ENCODE measurements at places on chromosomes 2 and 18. TPM values are rescaled to one million over a fixed set of nuclear protein-coding genes. Genes with fewer than 3 reads are reported as not detected.

DNA sequence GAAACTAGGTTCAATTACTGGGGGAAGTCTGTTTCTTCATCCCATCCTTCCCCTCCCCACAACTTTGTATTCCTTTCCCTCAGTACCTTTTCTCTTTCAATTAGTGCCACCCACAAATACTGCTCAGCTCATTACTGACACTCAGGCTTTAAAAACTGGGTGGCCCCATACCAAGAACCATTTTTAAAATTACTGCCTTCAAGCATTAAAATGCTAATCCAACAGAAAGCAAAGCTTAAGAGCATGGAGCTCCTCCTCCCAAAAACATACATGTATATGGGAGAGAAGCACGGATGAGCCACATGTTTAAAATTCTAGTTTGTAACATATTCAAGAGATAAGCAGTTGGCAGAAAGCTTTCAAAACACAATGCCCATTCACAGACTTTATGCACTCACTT, 44.0 kb downstream of the IRS1 start:
- peaks cover 2% of the 10 kb centered on the region for H3K36me3 ChIP-seq
- no peak overlapping the region for H3K4me3 ChIP-seq
- no peaks in the 10 kb centered on the region for H3K27me3 ChIP-seq
- no peak for DNase-seq

- DNase-seq = no peak
- H3K4me1 ChIP-seq = no peaks in the 10 kb centered on the region
- H3K36me3 ChIP-seq = peaks cover 16% of the 10 kb centered on the region
- H3K27ac ChIP-seq = peak overlapping the region; percentile 29
Measured at GRCh38 chr18:76953583-76954233, 131.4 kb downstream of the ZNF236 start.

GRCh38 chr2:180907731-180908130, 72.7 kb upstream of the UBE2E3 start:
- no peak overlapping the region for H3K4me3 ChIP-seq
- H3K4me1 ChIP-seq = no peaks in the 10 kb centered on the region
- no peak for DNase-seq
- no peaks in the 10 kb centered on the region for H3K27me3 ChIP-seq
- no peaks in the 10 kb centered on the region for H3K36me3 ChIP-seq

- H3K36me3 ChIP-seq = no peaks in the 10 kb centered on the region
- H3K27ac ChIP-seq = no peak overlapping the region
- no peak for DNase-seq
- no peaks in the 10 kb centered on the region for H3K4me1 ChIP-seq
Measured at GRCh38 chr2:206859330-206859739, 80.0 kb upstream of the CPO start.

DNA sequence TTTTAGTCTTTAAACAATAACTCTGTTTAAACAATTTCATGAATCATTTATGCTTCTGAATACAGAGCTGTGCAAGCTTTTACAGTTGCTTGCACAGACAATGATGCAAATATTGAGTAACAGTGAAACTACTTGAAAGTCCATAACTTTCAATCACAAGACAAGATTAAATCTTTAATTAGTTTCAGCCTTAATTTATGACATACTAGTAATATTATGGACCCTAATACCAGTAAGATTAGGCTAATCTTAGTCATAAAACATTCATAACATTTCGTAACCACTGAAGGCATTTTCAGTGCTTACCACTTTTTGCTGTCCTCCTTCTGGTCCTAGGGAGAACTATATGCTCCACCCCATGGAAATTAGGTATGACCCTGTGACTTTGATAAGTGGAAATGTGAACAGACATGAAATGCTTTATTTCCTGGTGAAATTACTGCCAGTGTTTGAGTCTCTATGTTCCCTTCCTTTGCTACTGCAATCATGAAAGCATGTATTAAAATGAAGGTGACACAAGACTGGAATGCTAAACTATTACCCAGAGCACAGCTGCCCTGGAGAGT, 1.8 kb upstream of the COBLL1 start:
- H3K27me3 ChIP-seq = no peaks in the 10 kb centered on the region
- H3K4me1 ChIP-seq = peaks cover 27% of the 10 kb centered on the region
- H3K27ac ChIP-seq = no peak overlapping the region
- no peak for DNase-seq
- no peak overlapping the region for H3K4me3 ChIP-seq
- no peaks in the 10 kb centered on the region for H3K36me3 ChIP-seq

DNA sequence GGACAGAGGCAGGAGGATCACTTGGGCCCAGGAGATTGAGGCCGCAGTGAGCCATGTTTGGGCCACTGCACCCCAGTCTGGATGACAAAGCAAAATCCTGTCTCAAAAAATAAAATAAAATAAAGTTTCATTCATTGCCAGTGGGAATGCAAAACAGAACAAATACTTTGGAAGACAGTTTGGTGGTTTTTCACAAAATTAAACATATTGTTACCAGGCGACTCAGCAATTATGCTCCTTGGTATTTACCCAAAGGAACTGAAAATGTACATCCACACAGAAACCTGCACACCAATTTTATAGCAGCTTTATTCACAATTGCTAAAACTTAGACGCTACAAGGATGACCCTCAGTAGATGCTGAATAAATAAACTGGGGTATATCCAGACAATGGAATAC, 35.8 kb downstream of the FOSL2 start:
- no peak overlapping the region for H3K27ac ChIP-seq
- no peak for DNase-seq
- H3K36me3 ChIP-seq = no peaks in the 10 kb centered on the region

DNA sequence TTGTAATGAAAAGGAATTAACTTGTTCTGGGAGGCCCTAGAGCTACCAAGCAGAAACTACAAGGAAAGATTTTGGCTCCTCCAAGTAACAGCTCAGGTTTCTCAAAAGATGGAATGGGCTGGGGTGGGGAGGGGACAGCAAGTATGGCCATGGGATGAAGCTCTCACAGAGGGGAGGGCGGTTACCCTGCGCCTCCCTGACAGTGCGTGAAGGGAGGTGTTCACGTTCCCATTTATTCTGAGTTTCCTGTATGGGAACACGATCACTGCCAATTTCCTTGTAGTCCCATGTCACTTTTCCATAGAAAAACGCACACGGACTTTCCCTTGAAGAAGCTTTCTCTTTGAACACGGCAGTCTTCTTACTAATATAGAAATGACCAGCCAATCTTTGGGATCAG, 17.0 kb downstream of the CDC42EP3 start:
- H3K36me3 ChIP-seq = peaks cover 16% of the 10 kb centered on the region
- no peak for DNase-seq
- no peak overlapping the region for H3K4me3 ChIP-seq
- peaks cover 51% of the 10 kb centered on the region for H3K4me1 ChIP-seq
- no peaks in the 10 kb centered on the region for H3K27me3 ChIP-seq

DNA sequence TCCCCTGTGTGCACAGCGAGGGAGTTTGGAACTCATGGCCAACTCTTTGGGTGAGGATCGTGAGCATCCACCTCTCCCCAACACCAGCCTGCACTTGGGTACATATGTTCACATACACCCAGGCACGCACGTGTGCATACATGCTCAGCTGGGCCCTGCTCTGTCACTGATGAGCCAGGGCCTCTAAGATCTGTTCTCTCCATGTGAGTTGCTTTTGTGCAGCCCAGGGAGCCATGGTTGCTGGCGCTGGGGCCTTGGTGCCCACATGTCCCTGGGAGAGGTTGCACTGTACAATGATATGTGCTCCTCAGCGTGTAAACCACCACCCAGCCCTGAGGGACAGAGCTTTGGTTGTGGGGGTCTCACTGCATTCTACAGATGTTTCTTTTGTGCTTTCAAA, 44.1 kb downstream of the KLHL29 start:
- no peak overlapping the region for H3K4me3 ChIP-seq
- peaks cover 10% of the 10 kb centered on the region for H3K27me3 ChIP-seq
- no peaks in the 10 kb centered on the region for H3K4me1 ChIP-seq
- no peak for DNase-seq
- H3K36me3 ChIP-seq = no peaks in the 10 kb centered on the region

GRCh38 chr2:165164201-165164600, 39.6 kb downstream of the SCN3A start:
- no peak overlapping the region for H3K4me3 ChIP-seq
- H3K27me3 ChIP-seq = no peaks in the 10 kb centered on the region
- H3K36me3 ChIP-seq = no peaks in the 10 kb centered on the region
- H3K4me1 ChIP-seq = no peaks in the 10 kb centered on the region
- H3K27ac ChIP-seq = no peak overlapping the region

DNA sequence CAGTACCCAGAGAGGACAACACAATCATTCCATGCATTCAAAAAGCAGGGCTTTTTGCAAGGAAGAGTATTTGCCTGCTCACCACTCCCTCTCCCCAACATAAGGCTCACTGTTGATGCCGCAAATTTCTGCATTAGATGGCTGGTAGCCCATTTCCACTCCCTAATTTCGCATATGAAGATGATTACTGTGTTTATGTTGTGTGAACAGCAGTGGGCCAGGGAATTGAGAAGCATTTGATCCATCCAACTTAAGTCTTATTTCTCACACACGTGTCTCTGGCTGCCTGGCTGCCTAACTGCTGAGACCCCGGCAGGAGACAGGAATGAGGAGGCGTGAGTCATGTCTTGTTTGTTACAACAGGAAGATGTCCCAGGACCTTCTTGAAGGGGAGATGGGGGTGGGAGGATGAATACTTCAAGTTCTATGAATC, 294.1 kb downstream of the ALK start:
- H3K36me3 ChIP-seq = no peaks in the 10 kb centered on the region
- no peaks in the 10 kb centered on the region for H3K4me1 ChIP-seq
- H3K27me3 ChIP-seq = peaks cover 10% of the 10 kb centered on the region
- no peak for DNase-seq

- H3K36me3 ChIP-seq = no peaks in the 10 kb centered on the region
- peaks cover 4% of the 10 kb centered on the region for H3K27me3 ChIP-seq
- DNase-seq = no peak
- no peak overlapping the region for H3K4me3 ChIP-seq
Measured at GRCh38 chr2:64780041-64780440, 126.3 kb upstream of the SERTAD2 start.

DNA sequence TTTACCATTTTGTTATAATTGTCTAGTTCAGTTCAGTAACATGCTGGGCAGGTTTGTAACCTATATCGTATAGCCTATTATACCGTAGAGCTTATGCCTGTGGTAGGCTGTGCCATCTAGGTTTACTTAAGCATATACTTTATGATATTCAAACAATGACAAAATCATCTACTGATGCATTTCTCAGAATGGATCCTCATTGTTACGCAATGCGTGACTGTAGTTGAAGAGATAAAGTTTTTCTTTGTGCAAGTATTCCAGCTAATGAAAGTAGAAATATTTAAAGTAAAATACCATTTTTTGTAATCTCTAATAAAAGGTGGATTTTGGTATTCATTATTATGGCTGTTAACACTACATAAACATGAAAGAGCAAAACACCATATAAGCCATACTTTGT, 100.2 kb downstream of the LRRTM4 start:
- peaks cover 5% of the 10 kb centered on the region for H3K4me1 ChIP-seq
- no peak overlapping the region for H3K27ac ChIP-seq
- no peak for DNase-seq
- H3K36me3 ChIP-seq = no peaks in the 10 kb centered on the region
- no peak overlapping the region for H3K4me3 ChIP-seq

GRCh38 chr2:239667431-239667985, 266.7 kb upstream of the HDAC4 start:
- H3K4me1 ChIP-seq = no peaks in the 10 kb centered on the region
- no peak overlapping the region for H3K27ac ChIP-seq
- H3K4me3 ChIP-seq = no peak overlapping the region
- DNase-seq = no peak

- no peak overlapping the region for H3K4me3 ChIP-seq
- DNase-seq = no peak
- no peak overlapping the region for H3K27ac ChIP-seq
- peaks cover 9% of the 10 kb centered on the region for H3K27me3 ChIP-seq
- H3K36me3 ChIP-seq = no peaks in the 10 kb centered on the region
- peaks cover 15% of the 10 kb centered on the region for H3K4me1 ChIP-seq
Measured at GRCh38 chr2:191153716-191154115, 2.9 kb upstream of the STAT4 start.

DNA sequence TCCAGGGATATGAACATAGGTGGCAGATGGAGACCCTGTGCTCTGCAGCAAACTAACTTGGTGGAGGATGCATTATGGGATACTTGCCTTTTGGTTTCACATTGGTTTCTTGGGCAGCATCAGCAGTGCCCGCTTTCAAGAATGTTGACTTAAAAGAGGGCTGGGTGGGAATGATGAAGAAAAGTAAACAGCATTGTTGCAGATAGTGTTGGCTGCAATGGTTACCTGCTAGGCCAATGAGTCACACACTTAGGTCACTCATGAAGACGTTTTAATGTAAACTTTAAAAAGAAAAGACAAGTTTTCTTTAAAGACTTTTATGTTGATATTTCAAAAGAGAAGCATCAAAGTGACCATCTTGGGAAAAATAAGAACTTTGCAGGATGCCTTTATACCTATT, 26.1 kb upstream of the FAM237A start:
- no peak overlapping the region for H3K27ac ChIP-seq
- DNase-seq = no peak
- H3K4me3 ChIP-seq = no peak overlapping the region
- peaks cover 5% of the 10 kb centered on the region for H3K4me1 ChIP-seq
- no peaks in the 10 kb centered on the region for H3K27me3 ChIP-seq

- no peaks in the 10 kb centered on the region for H3K36me3 ChIP-seq
- no peaks in the 10 kb centered on the region for H3K4me1 ChIP-seq
- no peak overlapping the region for H3K4me3 ChIP-seq
- H3K27ac ChIP-seq = no peak overlapping the region
- peak; percentile 19 for DNase-seq
Measured at GRCh38 chr18:47215554-47216138, 35.8 kb downstream of the SKOR2 start.

DNA sequence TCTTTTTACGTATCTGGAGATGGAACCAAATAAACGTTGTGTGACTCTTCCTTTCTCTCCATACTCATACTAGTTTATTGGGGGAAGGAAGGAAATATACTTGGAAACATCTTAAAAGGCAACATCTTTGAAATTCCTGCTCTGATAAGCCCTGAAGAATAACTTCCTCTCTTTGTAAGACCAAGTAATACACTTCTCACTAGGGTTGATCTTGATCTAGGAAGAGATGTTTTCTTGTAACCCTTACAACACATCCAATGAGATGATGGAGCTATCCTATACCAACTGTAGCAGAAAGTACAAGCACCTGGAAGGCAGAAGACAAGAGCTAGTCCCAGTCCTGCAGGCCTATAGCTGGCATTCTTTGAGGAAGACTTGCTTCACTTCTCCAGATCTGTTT, 2.0 kb downstream of the ANKRD44 start:
- H3K27me3 ChIP-seq = peaks cover 24% of the 10 kb centered on the region
- DNase-seq = no peak
- peaks cover 10% of the 10 kb centered on the region for H3K4me1 ChIP-seq
- H3K36me3 ChIP-seq = no peaks in the 10 kb centered on the region

The EFHD1 gene
- 4.3 TPM for total RNA-seq

The ANKRD30B gene
- total RNA-seq = not detected

The RASGRP3 gene
- total RNA-seq = not detected

The SERPINB4 gene
- not detected for total RNA-seq

The ALK gene
- total RNA-seq = not detected

The RETREG2 gene
- total RNA-seq = 77.0 TPM
